ENCODE measurements at places on chromosomes 3 and 15.

GRCh38 chr3:139230391-139230790 is 113.4 kb upstream of the MRPS22 start:
- DNase-seq = no peak

DNA sequence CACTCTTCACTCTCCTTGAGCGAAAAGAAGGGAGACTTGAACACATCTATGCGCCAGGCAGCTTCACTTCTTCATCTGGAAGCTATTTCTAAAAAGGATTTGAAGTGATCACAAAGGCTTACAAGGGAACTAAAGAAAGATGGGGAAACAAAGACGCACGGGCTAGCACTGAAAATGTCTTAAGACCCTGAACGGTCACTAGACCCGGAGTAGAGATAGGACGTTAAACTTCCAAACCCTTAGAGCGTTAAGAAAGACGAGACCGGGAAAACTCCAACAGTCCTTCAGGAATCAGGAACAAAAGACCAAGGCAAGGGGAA is 47.5 kb upstream of the EPHB3 start:
- DNase-seq = no peak

GRCh38 chr15:69806287-69806915 is 291.3 kb downstream of the TLE3 start:
- no peak for DNase-seq

DNA sequence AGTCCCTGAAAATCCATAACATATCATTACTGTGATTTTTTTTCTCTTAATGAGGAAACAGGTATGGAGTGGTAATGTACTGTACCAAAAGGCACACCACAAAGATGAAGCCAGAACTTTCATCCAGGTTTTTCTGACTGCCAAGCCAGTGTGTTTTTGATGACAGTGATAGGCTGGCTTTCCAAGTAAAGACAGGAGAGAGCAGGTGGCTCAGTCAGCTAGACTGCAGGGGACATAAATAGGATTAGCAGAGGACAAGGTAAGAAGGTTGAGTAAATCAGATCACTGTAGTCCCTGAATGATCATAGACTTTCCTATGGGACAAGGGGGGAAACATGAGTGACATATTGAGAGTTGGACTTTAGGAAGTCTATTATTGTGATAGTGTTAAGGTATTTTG is 127.9 kb downstream of the GADL1 start:
- DNase-seq = no peak

- no peak for DNase-seq
These were observed 49.4 kb downstream of the SEMA3G start for GRCh38 chr3:52395503-52395865.

- DNase-seq = no peak
These were observed 678 bp downstream of the DOCK3 start for GRCh38 chr3:50675179-50676030.

GRCh38 chr3:116579840-116580239 is 129.7 kb upstream of the TUSC7 start:
- peak; percentile 1 for DNase-seq

DNA sequence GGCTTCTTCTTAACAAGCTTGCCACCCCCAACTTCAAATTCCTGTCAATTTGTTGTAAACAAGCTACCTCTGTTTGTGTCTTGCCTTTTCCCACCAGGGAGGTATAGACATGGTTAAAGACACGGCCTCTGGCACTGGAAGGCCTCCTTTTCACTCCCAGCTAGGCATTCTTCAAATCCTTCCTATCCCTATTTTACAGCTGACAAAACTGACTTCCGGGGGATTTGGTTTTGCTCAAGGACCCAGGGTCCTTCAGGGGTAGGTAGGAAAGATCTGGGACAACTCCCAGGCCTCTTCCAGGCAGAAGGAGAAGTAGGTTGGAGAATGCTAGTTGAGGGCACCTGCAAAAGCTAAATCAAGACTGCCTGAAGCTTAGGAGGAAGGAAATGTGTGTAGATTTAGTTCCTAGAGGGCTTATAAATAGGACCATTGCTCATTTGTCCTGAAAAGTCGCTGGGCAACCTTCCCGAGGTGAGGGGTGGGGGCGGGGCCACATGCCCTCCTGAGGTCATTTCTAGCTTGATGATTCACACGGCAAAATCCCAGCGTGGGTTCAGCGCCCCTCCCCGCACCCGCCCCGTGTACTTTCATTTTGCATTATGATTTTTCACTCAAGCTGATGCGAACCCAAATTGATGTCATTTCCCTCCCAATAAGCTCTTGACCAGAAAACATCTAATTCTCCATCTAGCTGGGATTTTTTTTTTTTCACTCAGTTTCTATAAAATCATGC is 365.5 kb downstream of the SHQ1 start:
- peak; percentile 78 for DNase-seq

- DNase-seq = no peak
These were observed 89.7 kb upstream of the XCR1 start for GRCh38 chr3:46116996-46117395.

- no peak for DNase-seq
These were observed 76.8 kb downstream of the TAMM41 start for GRCh38 chr3:11769704-11770476.

DNA sequence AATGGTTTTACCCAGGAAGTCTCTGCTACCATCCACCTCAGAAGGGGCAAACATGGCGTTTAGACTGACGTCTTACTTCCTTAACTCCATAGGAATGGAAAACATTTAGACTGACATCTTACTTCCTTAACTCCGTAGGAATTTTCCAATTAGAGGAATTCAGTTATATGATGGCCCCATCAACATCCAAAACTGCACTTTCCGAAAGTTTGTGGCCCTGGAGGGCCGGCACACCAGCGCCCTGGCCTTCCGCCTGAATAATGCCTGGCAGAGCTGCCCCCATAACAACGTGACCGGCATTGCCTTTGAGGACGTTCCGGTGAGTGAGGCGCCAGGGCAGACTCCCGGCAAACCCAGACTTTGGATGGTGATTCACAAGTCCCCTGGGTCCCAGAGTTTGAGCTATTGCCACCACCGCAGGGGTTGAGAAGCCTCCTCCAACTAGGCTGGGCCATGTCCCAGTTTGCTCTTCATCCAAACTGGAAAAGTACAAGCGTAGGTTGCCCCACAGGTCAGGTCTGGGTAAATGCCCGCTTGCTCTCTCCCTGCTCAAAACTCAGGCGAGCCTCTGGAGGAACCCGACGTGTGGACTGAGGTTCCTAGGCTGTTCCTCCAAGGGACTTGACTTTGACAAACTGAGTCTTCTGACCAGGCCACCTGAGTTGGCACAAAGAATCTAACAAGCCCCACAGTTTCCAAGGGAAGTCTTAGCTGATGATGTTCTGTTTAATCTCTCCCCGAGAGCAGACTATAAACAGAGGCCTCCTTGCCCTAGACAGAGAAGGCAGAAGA is 57.7 kb downstream of the MESD start:
- DNase-seq = no peak

DNA sequence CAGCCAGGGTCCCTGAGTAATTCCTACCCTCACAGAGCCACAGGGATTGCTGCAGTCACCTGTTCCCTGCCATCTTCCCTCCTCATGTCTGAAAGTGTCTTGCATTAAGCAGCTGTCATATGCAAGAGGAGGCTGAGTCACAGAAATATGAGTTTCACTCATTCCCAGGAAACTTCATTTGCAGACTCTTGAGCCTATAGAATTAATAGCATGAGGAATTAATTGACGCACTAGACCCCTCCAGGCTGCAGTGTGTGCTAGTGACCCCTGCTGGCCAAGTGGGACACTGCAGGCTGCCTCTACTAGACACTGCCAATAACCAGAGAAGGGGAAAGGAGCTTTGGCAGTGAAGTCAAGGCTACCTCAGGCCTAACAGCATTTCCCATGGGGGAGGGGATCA is 50.6 kb upstream of the SLC6A1 start:
- no peak for DNase-seq

DNA sequence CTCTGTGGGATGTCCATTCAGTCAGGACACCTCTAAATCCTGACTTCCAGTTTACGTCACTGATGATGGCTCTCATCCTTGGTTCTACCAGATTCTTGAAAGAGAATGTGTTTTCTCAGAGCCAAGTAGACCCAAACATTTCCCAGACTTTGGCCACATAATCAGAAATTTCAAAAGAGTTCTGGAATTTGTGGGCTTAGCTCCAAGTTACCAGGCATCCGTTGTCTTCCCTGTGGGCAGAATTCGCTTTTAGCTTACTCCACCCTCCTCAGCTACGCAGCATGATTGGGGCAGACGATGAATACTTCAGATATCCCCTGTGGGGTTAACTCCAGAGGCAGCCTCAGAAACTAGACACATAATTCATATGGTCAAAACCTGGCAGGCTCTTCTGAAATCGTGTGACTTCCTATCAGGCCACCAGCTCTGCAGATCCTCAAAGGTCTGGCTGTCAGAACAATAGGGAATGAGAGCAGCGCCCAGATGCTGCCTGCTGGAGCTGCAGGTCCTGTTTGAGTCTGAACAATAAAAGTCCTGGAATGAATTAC is 30.6 kb downstream of the CRTC3 start:
- peak; percentile 99 for DNase-seq

DNA sequence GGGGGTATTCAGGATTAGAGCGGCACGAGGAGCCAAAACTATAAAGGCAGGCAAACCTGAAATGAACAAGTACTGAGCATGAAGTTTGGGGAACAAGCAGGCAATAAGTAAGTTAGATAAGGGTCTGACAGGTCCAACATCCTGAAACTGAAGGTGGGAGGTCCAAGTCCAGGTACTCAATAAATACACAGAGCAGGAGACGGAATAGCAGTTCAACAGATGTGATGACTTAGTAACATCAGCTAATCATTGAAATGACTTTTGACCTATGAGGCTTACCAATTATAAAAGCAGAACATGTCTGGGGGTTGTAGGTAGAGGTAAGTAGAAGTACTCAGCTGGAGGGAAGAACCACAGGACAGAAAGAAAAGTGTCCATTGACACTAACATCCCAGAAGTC is 132.8 kb upstream of the PDZRN3 start:
- no peak for DNase-seq

GRCh38 chr15:35724626-35725025 is 178.7 kb upstream of the DPH6 start:
- DNase-seq = no peak

DNA sequence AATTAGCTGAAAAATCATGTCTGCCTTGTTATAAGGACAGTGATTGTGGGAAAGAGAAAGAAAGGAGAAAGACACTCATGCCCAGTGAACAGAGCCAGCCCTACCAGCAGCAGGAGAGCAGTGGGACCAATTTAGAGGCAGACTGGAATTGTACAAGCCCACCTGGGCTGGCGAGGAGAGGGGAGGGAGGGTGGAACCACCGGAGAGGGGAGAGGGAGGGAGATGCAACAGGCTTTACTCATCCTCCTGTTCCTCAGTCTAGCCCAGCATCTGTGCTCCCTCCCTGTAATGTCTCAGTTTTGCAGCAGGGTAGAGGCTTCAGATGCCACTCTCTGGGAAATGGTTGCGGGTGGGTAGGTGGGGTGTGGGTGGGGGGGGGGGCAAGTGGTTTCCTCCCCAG is 54.7 kb downstream of the RAB11A start:
- DNase-seq = no peak

GRCh38 chr15:98712845-98713584 is 64.7 kb downstream of the IGF1R start:
- DNase-seq = no peak

- no peak for DNase-seq
These were observed 13.0 kb upstream of the IQGAP1 start for GRCh38 chr15:90375071-90375470.

DNA sequence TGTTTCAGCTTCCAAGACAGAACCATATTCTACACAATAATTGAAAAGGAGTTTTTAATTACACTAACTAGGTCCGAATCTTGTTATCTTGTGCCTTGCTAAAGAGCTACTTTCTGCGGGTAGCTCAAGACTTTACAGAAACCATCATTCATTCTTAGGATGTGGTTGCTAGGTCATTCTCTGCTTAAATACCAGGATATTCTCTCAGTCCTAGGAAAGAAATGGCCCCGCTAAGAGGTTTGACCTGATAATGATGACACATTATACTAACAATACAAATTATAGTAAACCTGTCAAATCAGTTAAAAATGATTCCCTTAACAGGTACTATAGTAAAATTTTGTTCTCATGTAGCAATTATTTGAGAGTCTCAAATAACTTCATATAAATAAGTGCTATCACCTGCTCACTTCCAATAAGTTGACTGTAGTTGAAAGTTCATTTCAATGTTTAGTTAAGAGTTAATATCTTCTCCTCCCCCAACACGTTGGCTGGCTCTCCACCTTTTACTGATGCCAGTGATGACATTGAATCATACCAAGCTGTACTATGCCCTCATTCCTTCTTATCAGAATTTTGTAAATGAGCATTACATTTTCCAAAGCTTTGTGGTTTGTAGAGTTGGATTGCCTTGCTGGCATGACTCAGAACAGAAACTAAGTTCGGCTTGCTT is 3.6 kb upstream of the C3orf85 start:
- DNase-seq = peak; percentile 35

- peak; percentile 84 for DNase-seq
These were observed 79.3 kb upstream of the OXTR start for GRCh38 chr3:8848696-8849131.

DNA sequence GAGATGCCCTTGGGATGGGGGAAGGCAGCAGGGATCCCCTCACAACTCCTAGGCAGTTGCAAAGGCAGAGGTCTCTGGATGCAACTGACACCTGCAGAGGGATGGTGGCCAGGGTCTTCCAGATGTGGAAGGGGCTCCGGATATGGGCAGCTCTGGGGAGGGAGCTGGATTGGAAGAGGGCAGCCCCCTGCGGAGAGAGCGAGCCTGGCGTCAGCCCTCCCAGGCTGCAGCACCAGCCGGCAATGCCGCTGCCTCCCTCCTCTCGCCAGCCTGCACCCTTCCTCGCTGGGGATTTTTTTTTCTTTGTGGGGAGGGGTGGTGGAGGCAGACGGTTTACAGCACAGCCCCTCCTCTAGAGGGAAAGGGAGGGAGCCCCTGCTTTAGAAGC is 1.6 kb downstream of the INSYN1 start:
- no peak for DNase-seq

DNA sequence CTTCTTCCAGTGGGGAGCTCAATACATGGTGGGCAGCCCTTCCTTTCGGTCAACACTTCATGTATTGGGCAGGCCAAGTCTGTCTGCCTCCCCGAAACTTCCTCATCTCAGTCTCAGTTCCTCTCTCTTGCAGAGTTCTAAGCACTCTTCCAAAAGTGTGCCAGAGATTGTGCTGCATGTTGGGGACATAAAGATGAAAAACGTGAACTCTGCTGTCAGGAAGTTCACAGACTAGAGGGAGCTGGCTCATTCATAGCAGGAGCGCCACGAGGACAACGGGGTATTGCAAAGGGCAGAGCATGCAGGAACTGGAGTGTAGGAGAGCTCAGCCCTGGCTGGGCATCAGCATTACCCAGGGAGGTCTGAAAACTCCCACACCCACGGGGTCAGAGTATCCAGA is 15.3 kb upstream of the EPHB3 start:
- no peak for DNase-seq

- no peak for DNase-seq
These were observed 30.4 kb downstream of the NFKBIZ start for GRCh38 chr3:101879623-101880284.

DNA sequence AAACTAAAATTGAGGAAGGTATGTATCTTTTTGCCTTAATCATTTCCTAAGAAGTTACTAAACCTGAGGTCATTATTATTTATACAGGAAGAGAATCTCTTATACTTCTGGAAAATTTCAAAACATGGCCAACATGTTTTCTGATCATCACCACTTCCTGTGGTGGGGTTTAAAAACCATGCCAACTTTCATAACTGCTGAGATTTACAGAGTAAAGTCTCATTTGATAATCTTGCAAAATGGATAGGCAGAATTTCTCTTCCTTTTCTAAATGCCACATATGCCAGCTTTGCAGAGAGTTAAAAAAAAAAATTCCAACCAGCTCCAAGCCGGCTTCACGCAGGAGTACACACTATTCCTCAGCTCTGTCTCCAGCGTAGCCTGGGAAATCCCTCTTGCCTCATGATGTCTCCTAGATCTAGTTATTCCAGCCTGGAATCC is 124.3 kb upstream of the SPRED1 start:
- peak; percentile 73 for DNase-seq

GRCh38 chr3:47007001-47007400 is 27.5 kb downstream of the NBEAL2 start:
- no peak for DNase-seq
